ENCODE measurements at places on chromosomes 16 and 17.

- DNase-seq, result no peak
Measured at GRCh38 chr17:69954241-69954925, 120.6 kb upstream of the KCNJ16 start.

DNA sequence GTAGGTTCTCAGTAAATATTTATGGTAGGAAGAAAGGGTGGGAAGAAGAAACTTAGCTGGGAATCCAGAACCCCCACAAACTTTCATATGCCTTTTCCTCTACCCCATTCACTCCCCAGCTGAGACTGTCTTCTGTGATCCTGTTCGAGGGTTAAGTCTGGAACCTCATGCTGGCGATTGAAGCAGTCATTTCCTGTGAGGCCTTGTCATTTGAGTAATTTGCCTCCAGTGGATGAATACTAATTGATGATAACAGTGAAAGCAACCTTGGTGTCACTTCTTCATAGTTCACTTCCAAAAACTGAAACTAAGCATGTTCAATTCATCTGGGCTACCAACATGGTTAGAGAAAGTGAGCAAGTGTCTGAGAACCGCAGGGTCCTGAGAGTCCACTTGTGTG lies 401.2 kb downstream of the CDH13 start:
- DNase-seq, result no peak

DNA sequence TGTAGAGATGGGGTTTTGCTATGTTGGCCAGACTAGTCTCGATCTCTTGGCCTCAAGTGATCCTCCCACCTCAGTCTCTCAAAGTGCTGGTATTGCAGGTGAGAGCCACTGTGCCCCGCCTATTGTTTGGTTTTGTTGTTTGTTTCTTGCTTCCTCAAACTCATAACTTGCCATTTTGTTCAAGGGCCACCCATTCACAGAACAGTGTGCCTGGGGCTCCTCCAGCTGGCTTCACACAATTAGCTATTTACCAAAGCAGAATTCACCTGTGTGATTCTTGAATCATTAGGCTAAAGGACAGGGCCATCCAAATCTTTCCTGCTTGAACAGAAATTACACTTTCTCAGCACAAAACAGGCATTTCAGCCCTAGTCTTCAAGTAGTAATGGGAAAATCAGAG lies 7.2 kb downstream of the ABHD15 start:
- no peak for DNase-seq

DNA sequence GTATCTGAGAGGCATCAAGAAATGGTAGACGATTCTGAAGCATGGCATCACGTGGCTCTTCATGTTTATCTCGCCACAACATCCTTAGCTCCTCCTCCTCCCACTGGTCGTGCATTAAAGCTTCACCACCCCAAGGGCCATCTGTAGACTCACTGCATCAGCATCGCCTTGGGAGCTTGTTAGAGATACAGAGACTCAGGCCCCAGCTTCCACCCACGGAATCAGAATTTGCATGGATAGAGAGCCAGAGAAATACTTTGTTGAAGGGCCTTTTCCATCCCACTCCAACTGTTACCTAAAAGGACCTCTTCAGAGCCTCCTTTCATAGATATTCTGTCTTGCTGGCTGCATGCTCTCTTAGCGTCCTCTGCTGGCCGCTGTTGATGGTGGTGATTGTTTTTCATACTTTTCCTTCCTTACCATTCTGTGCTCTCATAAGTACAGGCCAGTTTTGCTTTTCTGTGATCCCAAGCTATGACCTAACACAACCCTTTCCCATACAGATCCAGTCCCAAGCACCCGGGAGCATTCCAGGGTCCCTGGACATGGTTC lies 1049.4 kb upstream of the EEF2KMT start:
- no peak for DNase-seq

DNA sequence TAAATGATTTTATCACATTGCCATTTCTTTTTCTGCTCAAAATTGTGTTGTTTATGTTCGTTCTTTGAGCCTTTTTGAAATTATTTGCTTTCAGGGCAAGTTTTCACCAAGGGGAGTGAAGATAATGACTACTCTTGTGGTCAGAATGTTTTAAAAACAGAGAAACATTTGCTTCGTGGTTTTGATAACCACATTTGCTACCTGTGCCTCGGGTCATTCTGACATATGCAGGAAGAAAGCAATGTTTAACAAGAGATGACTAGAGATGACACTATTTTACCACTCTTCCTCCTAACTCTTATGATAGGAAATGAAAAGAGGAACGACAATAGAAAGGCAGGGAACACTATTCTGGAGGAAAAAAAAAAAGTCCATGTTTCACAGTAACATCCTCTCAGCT lies 1496.5 kb upstream of the GOT2 start:
- no peak for DNase-seq

DNA sequence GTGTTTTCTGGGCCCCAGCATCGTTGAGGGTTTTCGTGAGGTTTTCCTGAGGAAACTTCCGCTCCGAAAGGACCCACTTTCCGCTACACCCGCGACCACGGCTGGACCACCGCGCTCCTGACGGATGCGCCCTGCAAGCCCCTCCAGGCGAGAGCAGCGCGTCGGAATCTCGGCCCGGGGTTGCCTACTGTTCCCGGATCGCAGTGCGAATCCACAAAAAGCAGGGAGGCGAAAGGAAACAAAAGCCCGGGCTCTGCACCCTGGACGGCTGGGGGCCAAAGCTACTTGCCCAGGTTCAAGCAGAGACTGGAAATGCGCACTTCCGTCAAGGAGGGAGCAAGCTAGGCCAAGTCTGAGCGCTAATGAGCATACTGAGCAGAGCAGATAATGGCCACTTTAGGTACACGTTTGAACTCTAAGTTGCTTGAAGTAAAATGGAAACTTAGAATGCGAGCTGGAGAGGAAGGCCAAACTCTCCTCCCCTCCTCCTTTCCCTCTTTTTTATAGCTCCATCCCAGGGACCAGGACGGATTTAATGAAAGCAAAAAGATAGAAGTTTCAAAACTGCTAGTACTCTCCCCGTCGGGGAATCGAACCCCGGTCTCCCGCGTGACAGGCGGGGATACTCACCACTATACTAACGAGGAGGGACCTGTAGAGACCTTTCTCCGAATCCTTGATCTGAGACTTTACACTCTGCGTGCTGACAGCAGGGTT lies 11.4 kb upstream of the AURKB start:
- DNase-seq, result peak; percentile 98

GRCh38 chr17:68961214-68961882 lies 6.2 kb upstream of the ABCA8 start:
- DNase-seq, result no peak

- DNase-seq, result no peak
Measured at GRCh38 chr17:35898283-35899070, 18.3 kb upstream of the CCL5 start.

DNA sequence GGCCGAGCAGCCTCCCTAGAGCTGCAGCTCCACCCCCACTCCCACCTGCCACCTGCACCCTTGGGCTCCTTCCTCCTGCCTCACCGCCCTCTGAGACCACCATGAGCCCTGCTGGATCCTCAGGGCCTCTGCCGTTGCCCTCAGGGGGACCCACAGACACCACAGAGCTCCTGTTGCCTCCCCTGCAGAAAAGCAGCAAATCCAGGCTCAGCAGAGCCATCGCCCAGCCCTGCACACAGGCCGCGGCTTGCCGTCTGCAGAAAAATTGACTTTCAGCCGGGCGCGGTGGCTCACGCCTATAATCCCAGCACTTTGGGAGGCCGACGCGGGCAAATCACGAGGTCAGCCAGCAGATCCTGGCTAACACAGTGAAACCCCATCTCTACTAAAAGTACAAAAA lies 7.0 kb upstream of the PPP1R27 start:
- no peak for DNase-seq

GRCh38 chr16:88377961-88378360 lies 4.8 kb upstream of the ZNF469 start:
- DNase-seq, result no peak

DNA sequence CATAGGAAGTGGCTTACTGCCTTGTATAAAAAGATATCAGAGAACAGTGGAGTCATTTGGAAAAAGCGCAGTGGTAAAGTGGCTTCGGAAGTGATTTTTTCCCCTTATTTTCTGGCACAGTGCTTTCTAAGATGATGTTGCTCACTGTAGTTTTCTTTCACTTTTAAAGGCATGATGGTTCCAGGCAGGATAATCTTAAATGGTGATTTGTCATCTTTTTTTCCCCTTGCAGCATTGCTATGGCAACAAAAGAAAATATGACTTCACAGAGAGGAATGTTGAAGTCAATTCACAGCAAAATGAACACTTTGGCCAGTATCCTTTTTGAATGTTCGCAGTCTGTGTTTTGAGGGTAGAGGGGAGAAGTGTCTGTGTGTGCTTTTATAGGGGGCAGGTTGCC lies 42.5 kb downstream of the GOSR1 start:
- no peak for DNase-seq

DNA sequence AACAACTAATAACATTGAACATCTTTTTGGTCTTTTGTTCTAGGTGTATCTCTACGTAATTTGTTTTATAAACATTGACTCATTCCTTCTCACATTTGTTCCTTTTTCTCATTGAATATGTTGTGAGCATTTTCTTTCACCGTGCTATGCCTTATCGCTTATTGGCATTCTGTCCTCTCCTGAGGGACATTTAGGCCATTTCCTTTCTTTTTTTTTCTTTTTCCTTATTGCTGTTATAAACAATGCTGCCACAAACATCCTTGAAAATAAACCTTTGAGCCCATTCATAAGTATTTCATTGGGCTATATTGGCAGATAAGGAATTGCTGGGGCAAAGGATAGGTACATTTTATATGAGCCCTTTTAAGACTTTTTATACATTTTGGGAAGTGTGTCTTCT lies 32.4 kb downstream of the WSCD1 start:
- DNase-seq, result no peak

- peak; percentile 41 for DNase-seq
Measured at GRCh38 chr17:4632581-4632920, 8.9 kb downstream of the ALOX15 start.

DNA sequence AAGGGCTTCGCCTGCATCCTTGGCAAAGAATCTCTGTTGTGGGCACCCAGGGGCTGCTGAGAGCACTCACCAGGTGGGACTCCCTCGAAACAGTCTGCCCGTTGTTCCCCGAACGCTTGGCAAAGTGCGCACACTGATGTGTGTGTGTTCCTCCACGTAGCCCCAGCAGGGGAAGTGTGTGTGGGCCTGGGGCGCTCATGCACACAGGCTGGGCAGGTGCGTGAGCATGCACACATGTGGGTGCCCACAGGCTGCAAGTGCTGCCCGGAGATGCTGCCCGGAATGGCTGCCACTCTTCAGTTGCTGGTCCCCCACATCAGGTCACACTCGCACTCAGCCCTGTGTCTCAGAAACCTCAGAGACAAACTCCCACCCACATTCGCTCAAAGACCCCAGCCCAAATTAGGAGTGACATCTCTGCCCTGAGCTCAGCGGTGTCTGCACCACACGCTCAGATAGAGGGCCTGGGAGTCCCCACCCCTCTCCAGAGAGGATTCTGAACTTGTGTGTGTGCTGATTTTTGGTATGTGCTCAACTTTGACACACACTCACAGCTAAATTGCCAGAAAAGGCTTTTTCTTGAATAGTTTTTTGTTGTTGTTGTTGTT lies 119.4 kb downstream of the MGAT5B start:
- DNase-seq, result no peak

GRCh38 chr16:56885446-56886162 lies 20.6 kb downstream of the SLC12A3 start:
- DNase-seq, result no peak

DNA sequence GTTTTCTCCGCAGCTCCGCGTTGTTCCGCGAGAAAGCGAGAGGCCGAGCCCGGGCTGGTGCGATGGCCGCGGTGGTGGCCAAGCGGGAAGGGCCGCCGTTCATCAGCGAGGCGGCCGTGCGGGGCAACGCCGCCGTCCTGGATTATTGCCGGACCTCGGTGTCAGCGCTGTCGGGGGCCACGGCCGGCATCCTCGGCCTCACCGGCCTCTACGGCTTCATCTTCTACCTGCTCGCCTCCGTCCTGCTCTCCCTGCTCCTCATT lies 404 bp downstream of the EMC6 start:
- no peak for DNase-seq

DNA sequence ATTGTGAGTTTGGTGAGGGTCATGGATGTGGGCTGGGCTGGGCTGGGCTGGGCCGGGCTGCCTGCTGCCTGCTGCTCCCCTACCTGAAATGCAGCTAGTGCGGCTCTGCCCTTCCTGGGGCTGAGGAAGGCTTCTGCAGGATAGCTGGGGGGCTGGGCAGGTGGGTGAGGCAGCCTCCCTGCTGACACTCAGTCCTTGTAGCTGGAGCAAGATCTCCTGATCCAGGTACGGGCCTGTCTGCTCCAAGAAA lies 4.7 kb downstream of the RPL13 start:
- no peak for DNase-seq
